ENCODE measurements at places on chromosomes 7 and 10.

DNA sequence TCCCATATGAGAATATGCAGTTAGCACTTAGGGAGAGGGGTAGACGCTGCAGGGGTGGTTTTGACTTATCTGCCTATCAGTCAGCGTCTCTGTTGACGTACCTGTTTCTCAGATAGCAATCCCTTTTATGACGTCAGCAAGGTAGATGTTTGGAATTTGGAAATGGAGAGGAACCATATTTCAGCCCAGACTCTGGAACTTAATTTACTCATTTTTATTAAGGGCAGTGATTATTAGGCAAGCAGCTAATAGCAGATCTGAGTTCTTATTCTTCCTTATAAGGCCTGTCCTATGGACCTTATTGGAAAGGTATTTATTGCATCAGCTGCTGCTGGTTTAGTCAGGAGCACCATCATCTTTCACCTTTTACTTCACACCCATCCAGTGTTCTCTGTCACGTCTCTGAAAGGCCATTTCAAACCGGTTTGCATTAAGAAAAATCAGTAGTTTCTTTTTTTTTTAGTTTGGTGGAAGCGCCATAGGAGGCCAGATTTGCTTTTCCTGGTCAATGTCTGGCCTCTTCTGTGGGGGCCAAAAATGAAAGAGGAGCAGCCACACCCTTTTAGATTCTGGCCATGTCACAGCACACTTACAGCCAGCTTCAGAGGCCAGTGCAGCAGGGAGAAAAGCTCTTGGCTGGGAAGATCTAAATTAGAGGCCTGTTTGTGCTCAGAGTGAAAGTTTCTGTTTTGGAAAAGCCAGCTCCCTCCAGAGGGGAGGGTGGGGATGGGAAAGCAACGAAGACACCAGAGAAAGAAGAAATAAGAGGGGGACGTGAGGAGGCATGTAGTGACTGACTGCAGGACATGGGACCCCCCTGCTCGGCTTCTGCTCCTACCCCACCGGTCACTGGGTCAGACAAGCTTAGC is 146.3 kb downstream of the TCF7L2 start:
- no peak for DNase-seq

DNA sequence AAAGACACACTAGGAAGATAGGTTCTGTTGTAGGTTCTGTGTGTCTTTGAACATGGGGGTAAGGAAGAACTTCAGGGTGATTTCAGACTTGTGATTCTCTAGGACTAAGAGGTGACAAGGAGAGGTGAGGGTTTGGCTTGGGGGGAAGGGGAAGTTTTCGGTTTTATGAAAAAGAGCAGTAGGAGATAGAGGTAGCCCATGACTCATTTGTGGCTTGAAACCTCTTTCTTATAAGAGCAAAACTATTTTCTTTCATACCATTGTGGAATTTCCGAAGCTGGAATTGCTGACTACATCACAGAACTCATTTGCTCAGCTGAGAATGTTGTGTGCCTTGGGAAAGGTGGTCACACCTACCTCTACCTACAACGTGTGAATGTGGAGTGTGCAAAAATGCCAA is 39.6 kb upstream of the IKZF1 start:
- DNase-seq = no peak

- DNase-seq = no peak
Measured at GRCh38 chr7:8154272-8154671, 107.7 kb downstream of the ICA1 start.

DNA sequence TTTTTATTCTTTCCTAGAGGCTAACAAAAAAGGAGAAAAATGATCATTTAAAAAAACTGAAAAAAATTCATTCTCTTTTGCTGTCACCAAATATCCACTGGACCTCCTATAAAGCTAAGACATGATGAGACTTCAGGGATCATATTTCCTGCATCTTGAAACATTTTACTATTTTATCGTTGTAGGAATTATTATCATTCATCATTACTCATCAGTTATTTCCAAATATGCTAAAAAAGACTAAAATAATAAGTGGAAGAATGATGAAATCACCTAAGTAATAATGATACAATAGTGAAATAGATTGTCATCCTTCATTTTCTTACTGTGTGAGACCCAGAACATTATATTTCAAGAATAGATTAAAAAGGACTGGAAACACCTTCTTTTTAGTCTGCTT is 28.3 kb downstream of the TAF3 start:
- DNase-seq = no peak

DNA sequence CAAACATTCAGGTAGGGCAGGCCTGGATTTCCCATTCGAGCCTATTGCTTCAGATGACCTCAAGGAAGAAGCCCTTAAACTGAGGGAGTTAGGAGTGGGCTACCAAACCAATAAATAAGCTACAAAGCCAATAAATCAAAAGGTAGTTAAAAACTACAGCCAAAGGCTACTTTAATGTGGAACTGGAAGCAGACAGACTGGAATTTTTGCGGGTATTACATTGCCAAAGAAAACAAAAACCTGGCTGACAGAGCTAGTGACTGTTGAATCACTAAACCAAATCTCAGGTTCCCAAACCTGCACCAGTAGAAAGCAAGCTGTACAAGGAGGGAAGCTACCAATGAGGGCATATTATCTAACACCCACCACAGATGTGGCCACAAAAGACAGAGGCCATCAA is 315.6 kb downstream of the GRM8 start:
- DNase-seq = no peak

DNA sequence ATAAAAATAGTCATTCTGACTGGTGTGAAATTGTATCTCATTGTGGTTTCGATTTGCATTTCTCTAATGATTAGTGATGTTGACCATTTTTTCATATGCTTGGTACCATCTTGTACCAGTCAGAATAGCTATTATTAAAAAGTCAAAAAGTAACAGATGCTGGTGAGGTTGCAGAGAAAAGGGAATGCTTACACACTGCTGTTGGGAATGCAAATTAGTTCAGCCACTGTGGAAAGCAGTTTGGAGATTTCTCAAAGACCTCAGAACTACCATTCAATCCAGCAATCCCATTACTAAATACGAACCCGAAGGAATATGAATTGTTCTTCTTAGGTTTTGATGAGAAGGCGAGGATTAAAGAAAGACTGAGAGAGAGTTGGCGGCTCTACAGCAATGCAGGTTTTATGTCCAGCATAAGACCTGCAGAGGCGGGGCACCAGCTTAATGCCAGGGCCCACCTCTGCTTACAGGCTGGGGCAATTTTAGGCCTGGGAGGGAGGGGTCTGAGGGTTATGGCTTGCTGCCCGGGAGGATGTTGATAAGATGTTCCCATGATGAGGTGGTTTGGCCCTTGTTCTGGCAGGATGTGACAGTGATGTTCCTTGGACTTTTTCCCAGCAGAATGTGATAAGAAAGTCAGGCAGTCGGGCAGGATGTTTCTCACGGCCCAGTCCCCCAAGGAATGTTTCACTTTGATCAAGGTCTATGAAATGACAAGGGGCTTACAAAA is 74.4 kb downstream of the MEST start:
- DNase-seq = no peak
